ENCODE measurements at places on chromosomes 1 and 21. TPM values are rescaled to one million over a fixed set of nuclear protein-coding genes. Genes with fewer than 3 reads are reported as not detected.

The PADI3 gene
- not detected for total RNA-seq

The ZNF648 gene
- not detected for total RNA-seq

The SYPL2 gene
- 0.37 TPM for total RNA-seq

The SPATA46 gene
- not detected for total RNA-seq

The CR2 gene
- total RNA-seq = 0.26 TPM

The AUNIP gene
- 6.9 TPM for total RNA-seq

The CFHR1 gene
- not detected for total RNA-seq

The ACTN2 gene
- total RNA-seq = 0.07 TPM

The TSPAN1 gene
- 0.34 TPM for total RNA-seq

The LCE6A gene
- not detected for total RNA-seq

DNA sequence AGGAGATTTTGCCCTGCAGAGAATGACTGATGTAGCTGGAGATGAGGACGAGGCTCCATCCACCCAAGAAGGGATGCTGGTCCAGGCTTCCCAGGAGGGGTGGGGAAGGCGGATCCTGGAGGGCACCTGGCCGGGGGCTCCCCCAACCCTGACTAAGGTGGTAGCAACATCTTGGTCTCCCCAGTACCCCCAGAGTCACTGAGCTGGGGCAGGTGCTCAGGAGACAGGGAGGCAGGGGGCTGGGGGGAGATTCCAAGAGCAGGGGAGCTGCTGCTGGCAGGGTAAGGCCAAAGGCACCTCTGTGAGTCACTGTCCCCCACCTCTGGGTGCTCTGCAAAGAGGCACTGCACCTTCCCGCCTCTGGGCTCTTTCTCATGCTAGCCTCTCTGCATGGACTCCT is 24.0 kb downstream of the CDCA8 start:
- no peak for DNase-seq

DNA sequence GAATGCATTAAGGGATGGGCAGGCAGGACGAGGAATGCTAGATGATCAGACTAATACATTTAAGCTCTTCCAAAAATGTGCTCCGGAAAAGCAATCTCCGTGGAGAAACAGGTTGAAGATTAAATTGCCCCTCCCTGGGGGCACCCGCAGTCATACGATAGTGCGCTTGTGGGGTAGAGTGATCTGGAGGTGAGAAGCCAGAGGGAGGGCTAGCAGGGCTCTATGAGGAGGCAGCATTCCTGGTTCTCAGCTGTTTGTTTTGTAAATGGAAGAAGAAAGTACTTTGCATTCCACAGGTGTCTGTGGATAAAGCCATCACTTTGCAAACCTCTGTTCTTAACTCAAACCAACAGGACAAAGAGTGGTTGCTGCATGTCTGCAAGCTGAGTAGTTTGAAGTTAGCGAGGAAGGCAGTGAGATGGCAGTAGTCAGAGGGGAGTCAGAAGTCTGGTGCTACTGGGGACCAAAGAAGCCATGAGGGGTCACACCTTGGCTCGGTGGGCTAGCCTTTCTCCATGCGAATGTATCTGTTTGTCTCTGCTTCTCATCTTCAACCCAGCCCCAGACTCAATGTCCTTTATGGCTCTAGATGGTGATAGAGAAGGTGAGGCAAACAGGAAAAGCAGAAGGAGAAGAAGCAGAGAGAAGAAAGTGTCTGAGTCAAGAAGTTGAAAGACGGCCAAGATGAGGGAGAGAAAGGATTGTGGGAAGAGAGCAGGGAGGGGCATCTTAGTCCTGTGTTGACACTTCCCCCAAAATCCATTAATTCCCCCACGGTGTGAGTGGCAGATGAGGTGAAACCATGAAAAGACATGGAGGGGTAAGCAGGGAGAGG is 65.2 kb upstream of the GJA8 start:
- no peak for DNase-seq

DNA sequence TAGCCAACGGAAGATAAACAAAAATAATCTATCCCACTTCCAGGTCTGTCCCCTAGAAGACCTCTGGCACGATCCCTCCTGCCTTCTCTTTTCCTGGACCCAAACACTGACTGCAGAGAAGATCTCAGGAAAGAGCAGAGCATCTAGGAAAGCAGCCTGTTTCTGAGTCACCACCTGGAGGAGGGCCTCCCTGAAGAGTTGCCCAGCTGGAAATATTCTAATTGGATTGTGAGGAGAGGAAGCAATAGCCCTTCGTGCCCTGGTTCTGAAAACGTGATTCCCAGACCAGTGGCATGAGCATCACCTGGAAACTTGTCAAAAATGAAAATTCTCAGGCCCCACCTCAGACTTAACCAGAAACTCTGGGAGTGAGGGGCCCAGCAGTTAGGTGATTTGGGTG is 411.1 kb downstream of the SETD4 start:
- no peak for DNase-seq

DNA sequence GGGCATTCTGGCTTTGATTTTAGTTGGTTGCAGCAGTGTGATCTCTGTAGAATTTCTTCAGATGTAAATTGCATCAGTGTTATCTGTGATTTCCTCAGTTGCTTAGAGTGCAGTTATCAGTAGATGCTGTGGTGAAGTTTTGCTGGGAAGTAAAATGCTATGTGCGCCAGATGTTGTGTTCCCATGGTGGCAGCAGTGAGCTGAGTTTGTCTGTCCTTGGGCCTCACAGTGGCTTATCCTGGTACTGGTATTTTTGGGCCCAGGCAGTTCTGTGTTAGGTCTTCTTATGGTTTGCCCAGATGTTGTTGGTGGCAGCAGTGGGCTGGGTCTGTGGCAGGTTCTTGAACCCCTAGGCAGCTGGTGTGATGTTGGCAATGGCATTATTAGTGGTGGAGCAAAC is 1242.1 kb downstream of the PLA2G4A start:
- no peak for DNase-seq

GRCh38 chr1:95263450-95263849 is 29.4 kb downstream of the RWDD3 start:
- DNase-seq = no peak

GRCh38 chr1:201504799-201505502 is 2.0 kb downstream of the CSRP1 start:
- DNase-seq = no peak

GRCh38 chr1:173062150-173062938 is 11.6 kb upstream of the TNFSF18 start:
- DNase-seq = no peak

DNA sequence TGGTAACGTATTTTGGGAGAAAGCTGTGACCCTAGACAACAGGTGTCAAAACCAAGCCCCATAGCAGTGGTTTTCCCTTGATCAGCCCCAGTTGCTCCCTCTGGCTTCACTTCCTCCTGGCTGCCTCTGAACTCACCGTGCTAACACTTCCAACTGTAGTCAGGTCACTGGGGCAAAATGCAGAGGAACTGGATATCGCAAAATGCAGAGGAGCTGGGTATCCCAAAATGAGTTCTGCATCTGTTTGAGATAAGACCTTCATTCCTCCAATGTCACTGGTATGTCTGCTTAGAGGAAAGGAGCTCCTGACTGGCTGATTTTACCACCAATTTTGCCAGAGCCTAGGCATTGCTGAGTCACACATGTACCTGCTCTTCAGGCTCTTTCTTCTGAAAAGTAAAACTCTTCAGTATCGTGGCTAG is 19.6 kb upstream of the TACSTD2 start:
- DNase-seq = no peak

DNA sequence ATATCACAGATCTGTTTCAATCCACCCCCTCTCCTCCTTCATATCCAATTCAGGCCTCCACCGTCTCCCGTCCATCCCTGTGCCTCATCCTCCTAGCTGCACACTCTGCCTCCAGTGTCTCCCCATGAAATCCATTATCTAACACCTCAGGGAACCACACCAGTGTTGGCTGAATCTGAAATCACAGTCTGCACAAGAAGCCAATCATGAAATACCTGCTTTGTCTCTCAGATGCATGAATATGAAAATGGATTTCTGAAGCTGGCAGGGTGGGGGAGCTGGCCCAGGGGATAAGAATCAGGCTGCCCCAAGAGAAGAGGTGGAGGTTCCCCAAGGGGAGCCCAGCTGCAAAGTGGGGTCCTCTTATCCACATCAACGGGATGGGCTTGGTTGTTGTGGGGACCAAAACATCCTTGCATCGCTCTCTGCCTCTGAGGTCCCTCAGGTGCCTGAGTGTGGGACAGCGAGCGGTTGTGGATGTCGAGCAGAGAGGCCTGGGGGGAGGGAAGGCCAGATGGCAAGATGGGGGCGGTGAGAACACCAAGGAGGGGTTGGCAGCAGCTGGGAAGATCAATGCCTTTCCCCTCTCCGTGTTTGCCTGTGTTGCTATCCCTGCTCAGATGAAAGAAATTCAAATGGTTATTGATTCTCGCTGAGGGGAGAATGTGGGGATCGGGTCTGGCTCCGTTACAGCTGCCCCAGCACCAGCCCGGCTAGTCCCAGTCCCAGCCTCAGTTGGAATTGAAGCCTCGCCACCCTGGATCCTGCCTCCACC is 237.3 kb upstream of the POU3F1 start:
- DNase-seq = no peak

DNA sequence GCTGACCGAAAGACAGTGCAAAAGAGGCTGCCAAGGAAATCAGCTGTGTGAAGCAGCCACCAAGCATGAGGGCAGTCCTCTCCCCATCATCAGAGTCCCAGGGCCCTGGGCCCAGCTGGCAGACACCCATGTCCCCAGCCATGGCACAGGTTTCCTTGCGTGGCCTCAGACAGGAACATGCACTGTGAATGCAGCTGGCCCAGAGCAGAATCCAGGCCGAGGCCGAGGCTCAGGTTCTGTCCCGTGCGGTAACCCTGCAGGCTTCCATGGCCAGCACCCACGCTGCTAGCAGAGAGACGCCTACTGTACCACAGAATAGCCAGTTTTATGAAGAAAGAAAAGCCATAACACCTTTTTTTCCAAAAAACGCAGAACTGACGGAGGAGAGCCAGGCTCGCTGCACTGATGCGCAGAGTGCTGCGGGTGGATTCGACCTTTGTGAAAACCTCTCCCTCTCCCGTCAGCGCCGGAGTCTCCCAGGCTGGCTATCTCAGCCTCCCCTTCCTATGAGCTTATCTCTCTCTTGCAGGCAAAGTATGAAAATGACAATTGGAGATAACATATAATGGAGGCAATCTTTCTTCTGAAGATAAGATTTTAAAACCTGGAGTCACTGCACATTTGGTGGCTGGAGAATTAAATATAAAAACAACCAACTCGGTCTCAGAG is 106.6 kb downstream of the NPHP4 start:
- no peak for DNase-seq

GRCh38 chr1:199862047-199862446 is 165.5 kb upstream of the NR5A2 start:
- DNase-seq = no peak

DNA sequence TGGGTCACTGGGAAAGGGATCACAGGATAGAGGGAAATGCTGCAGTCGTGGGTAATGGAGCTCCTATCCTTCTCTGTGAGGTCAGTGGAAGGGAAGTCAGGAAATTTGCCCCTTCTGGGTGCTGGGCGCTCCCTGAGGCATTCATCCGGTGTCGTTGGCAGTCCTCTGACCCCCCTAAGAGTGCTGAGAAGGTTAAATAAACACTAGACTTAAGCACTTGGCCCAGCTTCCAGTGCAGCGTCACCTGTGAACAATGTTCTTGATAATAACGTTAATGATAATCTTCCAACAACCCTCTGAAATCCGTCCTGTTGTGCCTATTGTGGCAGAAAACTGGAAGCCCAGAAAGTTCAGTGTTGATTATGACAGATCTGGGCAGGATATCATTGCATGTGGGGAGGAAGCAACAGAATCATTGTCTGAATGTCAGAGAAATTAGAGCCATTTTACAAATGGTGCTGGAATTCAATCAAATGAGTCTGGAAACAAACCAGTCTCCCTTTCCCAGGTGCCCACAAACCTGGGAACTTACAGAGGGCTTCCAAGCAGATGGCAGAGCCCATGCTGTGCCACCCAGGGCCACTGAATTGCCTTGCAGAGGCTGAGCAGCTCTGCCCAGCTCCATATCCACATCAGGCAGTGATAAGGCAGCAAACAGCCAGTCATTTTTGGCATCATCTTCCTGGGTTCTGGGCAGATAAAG is 216.8 kb downstream of the KAZN start:
- no peak for DNase-seq

DNA sequence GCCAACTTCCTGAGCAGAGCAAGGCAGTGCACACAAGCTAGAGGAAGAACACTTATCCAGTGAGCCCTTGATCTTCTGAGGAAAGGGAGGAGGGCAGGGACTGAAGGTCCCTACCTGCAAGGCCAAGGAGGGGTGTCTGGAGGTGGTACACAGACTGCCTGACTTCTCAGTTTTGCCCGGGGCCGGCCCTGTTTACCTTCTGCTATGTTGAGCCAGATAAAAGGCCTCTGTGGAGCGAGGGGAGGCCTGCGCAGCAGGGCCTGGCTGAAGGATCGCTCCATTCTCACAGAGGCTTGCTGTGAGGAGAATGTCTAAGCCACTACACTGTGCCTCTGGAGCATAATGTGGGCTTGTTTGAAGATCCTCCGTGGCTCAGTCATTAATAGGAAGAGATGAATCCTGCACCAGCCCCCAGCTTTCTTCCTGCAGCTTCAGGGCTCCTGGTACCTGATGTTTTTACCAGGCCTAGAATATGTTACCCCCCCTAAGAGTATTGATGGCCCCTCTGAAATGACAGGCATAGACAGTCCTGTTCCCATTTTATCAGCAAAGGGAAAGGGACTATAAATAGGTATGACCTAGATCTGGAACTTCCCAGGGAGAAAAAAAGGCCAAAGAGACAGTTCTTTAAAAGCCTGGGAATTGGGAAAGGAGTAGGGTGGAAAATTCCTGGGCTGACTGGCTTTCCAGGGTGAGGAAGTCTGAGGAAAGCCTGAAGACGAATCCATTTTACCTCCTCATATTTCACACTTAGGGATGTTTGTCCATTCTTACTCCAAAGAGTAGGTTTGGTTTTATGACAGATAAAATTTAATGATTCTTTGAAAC is 4.7 kb downstream of the POGK start:
- DNase-seq = no peak

DNA sequence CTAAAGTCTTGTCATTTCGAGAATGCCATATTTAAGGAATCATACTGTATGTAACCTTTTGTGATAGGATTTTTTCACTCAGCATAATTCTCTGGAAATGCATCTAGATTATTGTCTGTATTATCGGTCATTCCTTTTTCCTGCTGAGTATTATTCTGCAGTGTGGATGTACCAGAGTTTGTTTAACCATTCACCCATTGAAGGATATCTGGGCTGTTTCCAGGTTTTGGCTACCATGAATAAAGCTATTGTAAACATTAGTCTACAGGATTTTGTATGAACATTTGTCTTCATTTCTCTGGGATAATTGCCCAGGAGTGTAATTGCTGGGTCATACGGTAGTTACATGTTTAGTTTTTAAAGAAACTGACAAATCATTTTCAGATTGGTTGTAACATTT is 61.8 kb downstream of the ATP1A1 start:
- no peak for DNase-seq
